NCI-H1930 (cell line): ENCODE measurements at places on chromosomes 2 and 18.

DNA sequence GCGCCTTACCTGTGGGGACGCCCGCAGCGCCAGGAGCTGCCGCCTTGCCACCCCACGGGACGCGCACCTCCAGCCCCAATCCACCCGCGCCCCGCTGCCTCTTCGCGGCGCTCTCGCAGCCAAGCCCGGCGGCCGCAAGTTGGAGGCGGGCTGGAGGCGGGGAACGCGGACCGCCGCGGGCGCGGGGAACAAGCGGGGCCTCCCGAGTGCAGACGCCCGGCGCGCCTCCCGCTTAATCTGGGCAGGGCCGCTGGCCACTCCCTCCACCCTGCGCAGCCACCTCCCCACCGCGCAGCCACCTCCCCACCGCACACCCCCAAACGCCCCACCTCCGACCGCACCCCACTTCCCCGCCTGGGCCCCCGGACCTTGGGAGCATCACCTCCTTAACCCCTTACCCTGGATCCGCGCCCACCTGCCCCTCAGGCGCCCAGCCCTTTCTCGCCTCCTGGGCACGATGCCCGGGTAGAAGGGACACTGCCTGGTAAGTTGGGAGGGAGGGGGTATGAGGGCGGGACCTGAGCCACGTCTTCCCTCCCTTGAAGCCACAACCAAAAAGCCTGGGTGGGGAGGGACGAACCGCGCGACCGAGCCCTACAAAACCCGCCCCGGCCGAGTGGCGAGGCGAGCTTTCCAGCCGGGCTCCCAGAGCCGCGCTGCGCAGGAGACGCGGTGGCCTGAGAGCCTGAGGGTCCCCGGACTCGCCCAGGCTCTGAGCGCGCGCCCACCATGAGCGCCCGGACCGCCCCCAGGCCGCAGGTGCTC, at the start of the genes COL4A3 and COL4A4:
TSS of gene COL4A3 (plus strand) at position 627 of the 765 bp plus-strand sequence. CDS start at position 730, 103 bp downstream.
TSS of gene COL4A4 (minus strand) at position 208 of the 765 bp plus-strand sequence. CDS start 16,722 bp downstream, outside the sequence.
- DNase-seq, result peak; percentile 53

- DNase-seq, result no peak
Observed at GRCh38 chr2:76180676-76181075, 470.0 kb upstream of the GCFC2 start.

GRCh38 chr2:205053827-205054410, 508.6 kb downstream of the PARD3B start:
- no peak for DNase-seq

DNA sequence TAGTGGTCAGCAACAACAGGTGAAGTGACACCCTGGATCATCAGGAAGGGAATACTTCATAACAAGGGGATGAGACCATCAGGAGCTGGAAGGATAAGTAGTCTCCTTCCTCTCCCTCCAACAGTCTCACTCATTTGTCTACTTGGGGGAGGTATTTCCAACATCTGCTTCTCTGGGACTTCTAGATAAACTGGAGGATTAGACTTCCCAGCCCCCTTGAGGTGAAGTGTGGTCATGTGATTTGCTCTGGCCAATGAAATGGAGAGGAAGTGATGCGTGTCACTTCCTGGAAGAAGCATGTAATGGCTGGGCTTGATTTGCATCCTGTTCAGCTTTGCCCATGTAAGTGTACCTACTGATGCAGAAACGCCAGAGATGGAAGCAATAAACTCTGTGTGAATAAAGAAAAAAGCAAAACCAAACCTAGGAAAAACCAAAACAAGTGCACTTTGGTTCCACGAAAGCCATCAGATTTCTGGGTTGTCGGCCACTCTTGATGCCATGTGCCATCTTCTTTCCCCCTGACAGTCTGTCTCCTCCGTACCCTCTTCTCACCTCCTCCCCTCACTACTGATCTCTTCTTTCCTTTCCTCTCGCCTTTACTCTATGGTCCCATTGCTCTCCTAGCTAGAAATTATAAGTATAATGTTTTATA, 76.1 kb upstream of the DNMT3A start:
- DNase-seq, result no peak

GRCh38 chr18:27735117-27735516, 441.8 kb downstream of the CDH2 start:
- no peak for DNase-seq

- no peak for DNase-seq
Observed at GRCh38 chr18:79396431-79397246, 909 bp downstream of the NFATC1 start.

GRCh38 chr2:207616185-207616584, 9.0 kb downstream of the METTL21A start:
- no peak for DNase-seq

DNA sequence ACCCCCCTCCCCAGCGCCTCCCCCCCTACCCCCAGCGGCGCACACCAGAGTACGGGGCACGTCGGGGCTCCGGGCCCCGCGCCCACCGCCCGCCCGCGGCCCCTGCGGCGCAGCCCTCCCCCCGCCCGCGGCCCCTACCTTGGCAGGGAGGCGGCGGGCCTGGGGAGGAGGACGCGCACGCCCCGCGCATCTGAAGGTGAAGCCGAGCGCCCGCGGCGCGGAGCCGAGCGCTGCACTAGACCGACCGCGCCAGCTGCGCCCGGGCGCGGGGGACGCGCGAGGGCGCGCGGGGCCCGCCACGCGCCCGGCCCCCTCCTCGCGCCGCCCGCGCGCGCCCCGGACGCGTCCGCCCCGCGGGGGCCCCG, at the start of gene ZNF516:
TSS of gene ZNF516 (minus strand) at position 237 of the 365 bp plus-strand sequence. CDS start 52,188 bp downstream, outside the sequence.
- no peak for DNase-seq

- DNase-seq, result no peak
Observed at GRCh38 chr2:68689553-68690537, 44.8 kb upstream of the ARHGAP25 start.

- no peak for DNase-seq
Observed at GRCh38 chr2:171678619-171679018, 8.7 kb upstream of the DYNC1I2 start.

DNA sequence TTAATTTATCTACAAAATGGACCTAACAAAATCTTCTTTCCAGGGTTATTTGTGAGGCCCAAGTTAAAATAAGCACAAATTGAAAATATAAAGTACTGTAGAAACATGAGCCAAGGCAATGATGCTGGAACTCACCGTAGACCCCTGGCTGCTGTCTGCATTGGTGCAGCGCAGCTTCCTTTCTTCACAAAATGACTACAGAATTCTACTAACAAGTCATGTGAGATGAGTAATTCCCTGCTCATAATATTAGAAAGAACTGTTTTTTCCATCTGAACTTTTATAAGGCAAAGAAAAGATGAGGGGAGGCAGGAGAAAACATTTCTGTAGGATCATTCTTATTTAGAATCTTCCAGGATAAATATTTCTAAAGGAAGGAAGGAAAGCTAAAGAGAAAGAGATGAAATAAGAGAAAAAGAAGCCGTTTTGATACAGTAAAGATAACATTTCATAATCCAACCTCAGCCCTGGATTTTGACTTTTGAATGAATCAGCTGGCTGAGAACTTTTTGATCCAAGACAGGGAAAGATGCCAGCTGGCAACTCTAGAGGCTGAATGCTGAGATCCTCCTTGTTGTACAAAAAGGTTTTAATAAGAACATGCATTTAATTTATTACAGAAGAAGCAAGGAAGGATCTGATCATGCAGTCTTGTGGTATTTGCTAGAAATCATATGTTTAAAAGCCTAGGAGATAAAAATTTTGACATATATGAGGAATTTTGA, 183.9 kb upstream of the KLHL14 start:
- DNase-seq, result no peak

DNA sequence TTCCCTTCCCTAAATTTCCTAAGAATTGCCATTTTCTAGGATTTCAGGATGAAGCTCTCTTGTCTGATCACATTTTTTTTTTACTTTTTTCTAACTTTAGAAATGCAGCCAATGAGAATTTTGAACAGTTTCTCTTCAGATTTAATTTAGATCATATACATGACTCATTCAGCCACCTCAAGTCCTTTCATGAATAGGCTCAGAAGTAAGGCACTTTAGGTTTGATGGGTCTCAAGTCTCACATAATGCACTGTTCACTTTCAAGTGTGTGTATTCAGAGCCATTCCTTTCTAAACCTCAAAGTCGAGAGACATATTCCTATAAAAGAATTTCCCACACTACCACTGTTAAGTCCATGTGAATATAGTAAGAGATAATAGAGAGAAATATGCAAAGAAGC, 614.1 kb upstream of the VRK2 start:
- no peak for DNase-seq

- no peak for DNase-seq
Observed at GRCh38 chr2:42105330-42106256, 57.8 kb downstream of the PKDCC start.

DNA sequence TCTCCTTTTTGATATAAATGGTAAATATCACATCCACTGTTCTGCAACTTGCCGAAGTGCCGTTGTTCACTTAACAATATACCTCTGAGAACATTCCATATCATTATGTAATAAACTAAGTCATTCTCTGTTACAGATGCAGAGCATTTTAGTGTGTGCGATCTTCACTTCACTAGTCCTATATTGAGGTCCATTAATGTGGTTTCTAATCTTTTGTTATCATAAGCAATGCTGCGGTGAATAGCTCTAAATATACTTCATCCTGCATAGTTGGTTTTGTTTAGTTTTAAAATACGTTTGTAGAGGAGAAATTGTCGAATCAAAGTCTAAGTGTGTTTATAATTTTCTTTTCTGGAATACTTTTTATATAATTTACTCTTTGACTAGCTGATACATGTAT, 280.3 kb upstream of the TRIB2 start:
- no peak for DNase-seq

GRCh38 chr2:224257156-224257555, 144.8 kb downstream of the FAM124B start:
- DNase-seq, result no peak

GRCh38 chr2:239882781-239883180, 142.4 kb downstream of the NDUFA10 start:
- no peak for DNase-seq

- DNase-seq, result no peak
Observed at GRCh38 chr2:26150243-26150642, 22.6 kb upstream of the GAREM2 start.

DNA sequence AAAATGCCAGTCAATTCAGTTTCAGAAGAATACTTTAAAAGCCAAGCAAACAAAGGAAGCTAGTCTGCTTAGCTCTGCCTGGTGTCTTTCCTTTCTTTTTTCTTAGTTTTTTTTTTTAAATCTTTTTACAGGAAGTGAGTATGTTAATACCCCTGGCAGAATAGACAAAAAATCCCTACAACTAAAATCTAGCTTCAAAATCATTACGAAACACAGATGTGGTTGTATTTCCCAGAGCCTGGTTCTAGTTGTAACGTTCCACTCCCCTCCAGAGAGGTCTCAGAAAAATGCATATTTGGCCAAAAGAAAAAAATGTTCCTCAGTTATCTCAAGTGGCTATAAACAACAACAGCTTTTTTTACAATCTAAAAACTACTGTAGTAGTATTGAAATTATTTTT, 202.1 kb upstream of the RND3 start:
- DNase-seq, result no peak

DNA sequence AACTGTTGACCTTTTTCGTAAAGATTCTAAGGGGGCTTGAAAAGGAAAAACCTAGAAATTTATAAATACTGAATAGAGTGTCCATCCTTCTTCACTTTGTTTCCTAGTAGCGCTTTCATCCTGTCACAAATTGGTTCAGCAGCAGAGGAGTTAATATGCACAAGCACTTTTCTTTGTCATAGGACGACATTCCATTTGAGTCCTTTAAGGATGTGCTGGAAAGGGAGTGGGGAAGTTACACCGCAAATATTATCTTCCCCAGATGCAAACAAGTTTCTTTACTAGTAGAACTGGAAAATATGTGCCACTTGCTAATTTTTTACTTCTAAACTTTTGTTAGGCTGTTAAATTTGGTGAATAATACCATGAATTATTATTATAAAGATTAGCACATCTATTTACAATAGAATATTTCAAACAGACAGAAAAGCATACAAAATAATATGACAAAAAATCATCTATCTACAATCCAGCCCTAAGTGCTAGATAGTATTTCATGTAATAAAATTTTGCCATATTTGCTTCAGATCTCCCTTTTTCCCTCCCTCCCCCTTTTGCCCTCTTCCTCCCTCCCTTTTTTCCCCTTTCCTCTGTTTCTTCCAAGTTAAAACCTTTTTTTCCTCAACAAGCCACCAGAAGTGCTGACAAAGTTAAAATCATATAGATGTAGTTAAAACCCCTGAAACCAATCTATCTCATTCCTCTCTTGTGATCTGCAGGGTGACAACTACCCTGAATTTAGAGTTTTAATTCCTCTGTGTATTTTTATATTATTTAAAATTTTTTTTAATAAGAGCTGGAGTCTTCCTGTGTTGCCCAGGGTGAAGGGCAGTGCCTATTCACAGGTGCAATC, 50.5 kb upstream of the MAP4K3 start:
- DNase-seq, result no peak

GRCh38 chr18:78904179-78904531, 75.5 kb upstream of the SALL3 start:
- no peak for DNase-seq

DNA sequence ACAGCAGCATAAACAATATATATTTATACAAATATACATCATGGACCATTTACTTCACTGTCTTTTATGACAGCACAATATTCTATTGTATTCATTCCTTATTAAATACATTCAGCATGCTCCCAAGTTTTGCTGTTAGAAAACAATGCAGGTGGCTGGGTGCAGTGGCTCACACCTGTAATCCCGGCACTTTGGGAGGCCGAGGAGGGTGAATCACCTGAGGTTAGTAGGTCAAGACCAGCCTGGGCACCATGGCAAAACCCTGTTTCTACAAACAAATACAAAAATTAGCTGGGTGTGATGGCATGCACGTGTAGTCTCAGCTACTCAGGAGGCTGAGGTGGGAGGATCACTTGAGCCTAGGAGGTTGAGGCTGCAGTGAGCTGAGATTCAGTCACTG, 39.0 kb downstream of the NPC1 start:
- DNase-seq, result no peak

DNA sequence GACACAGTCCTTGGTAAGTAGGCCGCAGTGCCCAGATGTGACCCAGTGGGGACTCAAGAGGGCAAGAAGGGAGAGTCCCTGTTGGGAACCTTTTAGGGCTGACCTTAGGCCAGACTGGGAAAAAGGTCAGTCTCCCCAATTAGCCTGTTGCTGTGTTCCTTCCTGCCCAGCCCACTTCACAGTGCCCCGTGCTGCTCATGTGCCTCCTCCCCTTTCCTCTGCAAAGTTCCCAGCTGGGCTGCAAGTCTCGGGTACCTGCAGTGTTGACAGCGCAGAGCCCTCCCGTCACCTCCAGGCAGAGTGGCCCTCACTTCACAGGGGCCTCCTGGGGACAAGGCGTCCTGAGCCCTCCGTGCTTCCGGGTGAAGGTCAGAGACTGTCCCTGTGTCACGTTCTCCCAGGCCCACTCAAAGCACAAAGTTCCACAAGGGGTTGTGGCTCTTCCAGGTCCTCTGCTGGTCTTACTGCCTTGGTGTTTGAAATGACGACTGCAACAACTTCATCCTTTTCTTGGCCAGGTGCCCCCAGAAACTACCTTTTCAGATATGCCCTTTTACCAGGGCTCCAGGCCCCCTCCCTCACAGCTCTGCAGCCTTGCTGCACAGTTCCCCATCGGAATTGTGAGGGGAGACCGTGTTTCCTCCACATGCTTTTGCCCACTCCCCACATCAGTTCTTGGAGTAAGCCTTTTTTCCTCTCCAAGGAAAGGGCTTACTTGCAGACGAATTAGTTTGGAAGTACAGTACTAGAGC, 225.8 kb downstream of the ALPK2 start:
- no peak for DNase-seq

- DNase-seq, result peak; percentile 46
Observed at GRCh38 chr2:165197346-165197745, 6.5 kb downstream of the SCN3A start.

- DNase-seq, result no peak
Observed at GRCh38 chr2:156322051-156322685, 10.4 kb downstream of the NR4A2 start.

GRCh38 chr18:22417496-22418188, at the start of gene CTAGE1:
CTAGE1 (minus strand) TSS chr18:22417915; CDS start chr18:22417811, 104 bp downstream.
- no peak for DNase-seq

- DNase-seq, result no peak
Observed at GRCh38 chr2:27282892-27283291, 663 bp downstream of the TRIM54 start.
